ENCODE measurements at places on chromosomes 1 and 21. TPM values are rescaled to one million over a fixed set of nuclear protein-coding genes. Genes with fewer than 3 reads are reported as not detected.

SLC16A4 gene
- total RNA-seq: 0.46 TPM

BNIPL gene
- total RNA-seq: 0.91 TPM

RAD54L gene
- 17.3 TPM for total RNA-seq

DNASE2B gene
- 0.26 TPM for total RNA-seq

DNA sequence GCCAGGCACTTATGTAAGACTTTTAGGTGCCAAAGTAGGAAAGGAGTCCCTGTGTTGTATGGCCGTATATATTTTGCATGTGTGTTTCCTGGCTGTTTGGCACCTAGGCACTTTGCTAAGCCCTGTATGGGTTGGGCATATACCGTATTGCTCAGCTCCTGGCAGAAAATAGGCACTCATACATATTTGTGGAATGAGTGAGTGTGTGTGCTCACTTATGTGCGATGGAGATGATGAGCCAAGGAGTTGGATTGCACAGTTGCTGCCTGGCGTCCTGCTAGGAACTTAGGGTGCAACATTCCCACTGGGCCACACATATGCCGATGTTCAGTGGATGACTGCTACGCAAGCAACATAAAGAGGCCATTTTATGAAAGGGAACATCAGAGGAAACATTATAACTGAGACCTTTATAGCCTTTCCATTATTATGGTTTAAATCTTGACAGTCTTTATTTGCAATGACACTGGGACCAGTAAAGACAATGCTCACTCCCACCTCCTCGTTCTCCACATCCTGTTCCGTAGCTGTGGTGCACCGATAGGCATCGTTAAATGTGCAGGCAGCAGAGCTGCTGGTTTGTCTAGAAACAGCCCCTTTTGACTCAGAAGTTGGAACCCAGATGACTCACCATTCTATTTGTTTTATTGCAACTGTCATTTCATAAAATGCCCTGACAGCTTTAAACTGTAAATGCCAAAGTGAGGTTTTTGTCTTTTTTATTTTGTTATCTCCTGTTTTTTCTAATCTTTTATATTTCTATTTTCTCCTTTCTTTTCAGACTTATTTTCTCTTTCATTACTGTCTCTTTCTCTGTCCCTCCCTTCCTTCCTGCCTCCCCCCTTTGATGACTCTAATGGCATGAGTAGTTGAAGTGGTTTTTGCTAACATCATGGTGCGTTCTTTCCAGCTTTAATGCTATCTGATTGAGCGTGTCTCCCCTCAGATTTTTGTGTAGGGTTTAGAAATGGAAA lies 36.1 kb downstream of the PEX14 start:
- DNase-seq: no peak

- DNase-seq: no peak
Measured at GRCh38 chr21:35239811-35240219, 190.7 kb upstream of the RUNX1 start.

GRCh38 chr1:64421377-64421776 lies 48.6 kb upstream of the CACHD1 start:
- DNase-seq: no peak

GRCh38 chr1:186492531-186493291 lies 31.8 kb upstream of the PDC start:
- no peak for DNase-seq

GRCh38 chr21:15250384-15250783 lies 185.6 kb upstream of the NRIP1 start:
- DNase-seq: no peak

DNA sequence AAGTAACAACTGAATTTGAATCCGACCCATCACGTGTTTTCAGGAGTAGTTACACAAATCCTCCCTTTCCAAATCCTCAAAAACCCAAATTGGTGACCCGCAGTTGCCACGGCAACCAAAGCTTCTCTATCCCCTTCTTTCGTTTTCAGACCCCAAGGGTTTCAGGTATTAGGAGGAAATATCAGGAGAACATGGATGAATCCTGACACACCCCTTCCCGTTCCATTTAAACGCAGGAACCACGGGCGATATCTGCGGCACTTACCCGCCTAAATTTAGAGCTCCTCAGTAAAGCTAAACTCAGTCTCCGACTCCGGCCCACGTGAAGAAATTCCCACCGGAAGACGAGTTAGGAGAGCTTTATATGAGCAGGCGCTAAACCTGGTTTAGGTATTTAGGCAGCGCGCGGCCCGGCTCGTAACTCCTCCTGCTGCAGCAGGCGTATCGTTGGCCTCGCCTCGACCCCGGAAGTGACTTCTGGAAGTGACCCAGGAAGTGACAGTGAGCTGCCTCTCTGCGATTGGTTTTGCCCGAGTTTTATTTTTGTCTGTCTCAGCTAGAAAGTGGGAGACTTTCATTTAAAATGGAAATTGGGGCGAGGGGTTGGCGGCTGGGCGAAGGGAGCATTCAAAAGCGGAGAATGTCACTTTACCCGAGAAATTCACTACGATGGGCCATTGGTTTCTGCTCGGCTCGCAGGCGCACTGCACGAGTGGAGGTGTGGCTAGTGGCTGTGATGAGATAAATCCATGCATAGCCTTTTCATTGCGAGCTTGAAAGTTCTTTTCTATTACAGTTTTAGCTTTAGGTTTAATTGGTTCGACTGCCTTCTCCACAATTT lies at the start of gene TAF1A:
TSS of gene TAF1A (minus strand) at position 472 of the 841 bp plus-strand sequence.
- DNase-seq: peak; percentile 48

DNA sequence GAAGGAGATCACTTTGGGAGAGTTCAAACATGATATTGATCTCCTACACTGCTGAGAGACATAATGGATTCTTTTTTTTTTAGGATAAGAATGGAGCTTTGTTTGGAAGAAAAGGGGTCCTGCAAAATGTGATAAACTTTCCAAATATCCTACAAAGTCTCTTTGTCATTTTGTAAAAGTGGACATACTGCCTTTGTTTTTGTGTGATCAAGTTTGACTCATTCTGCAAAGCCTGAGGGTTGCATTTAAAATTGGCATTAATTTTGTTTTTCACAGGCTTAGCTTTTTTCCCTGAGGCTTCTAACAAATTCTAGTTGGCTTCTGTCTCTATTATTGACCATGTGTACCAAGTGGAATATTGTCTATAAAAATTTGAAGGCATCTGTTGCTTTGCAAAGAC lies 113.2 kb downstream of the AK5 start:
- no peak for DNase-seq

DNA sequence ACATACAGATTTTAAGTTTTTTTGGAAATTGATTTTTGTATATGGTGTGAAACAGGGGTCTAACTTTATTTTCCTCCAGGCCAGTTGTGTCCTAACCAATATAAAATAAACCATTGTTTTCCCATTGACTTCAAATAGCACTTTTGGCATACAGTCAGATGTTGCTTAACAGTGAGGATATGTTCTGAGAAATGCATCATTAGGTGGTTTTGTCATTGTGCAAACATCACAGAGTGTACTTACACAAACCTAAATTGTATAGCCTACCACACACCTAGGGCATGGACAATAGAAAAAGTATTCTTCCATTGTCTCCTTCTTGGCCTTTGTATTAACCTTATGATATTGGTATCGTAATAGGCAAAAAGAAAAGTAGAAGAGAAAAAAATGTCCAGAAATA lies 37.4 kb upstream of the DISP1 start:
- no peak for DNase-seq

GRCh38 chr1:50103615-50104081 lies 5.1 kb upstream of the ELAVL4 start:
- no peak for DNase-seq

DNA sequence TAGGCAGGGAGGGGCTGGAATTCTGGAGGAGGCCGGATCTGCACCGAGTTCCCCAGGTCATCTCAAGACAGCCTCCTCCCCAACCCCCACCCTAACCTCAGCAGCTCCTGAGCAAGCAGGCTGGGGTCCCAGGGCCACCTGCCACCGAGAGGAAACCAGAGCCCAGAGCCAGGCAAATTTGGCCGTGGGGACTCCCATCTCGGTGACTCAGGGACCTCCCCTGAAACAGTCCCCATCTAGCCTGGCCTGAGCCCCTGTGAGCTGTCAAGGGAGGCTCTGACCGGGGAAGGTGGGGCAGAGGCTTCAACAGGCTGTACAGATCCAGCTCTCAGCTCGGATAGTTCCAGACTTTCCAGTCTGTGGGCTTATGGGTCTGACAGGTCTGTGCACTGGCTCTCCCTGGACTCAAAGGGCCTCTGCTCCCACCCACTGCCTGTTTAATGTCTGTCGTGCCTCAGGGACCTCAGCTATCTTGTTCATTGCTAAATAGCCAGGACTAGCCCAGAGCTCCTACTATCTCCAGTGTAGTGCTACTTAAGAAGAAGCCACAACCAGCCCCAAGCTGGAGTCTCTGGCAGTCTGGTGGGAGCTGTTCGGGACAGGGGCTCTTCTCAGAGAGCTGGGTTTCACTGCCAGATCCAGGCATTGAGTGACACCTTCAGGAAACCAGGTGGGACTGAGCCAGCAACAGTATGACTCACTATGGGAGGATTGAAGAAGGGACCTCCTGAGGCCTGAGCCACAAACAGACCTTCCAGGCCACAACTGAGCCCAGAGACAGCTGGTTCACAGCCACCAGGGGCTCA lies 25.6 kb downstream of the MATN1 start:
- no peak for DNase-seq

DNA sequence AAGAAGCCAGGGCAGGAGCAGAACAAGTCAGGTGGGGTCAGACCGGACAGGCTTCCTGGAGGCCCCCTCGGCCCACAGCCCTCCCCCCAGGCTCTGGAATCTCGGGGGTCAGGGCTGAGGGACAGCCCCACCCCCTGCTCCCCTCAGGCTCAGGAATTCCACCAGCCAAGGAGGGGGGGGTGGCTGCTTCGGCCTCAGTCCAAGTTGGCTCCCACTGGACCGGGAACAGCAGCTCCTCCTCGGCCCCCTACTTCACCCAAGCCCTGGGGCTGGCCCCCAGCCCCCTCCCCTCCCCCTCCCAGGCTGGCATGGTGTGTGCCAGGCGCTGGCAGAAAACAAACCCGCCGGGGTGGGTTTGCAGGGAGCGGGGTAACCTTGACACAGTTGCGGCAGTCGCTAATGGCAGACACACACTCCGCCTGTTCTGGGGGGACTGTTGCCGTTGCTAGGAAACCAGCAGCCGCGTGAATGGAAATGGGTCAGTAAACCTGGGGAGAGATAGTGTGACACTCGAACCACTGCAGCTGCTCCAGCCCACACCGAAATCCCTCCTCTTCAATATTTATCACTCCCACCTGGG lies 32.4 kb downstream of the AHDC1 start:
- DNase-seq: peak; percentile 28

DNA sequence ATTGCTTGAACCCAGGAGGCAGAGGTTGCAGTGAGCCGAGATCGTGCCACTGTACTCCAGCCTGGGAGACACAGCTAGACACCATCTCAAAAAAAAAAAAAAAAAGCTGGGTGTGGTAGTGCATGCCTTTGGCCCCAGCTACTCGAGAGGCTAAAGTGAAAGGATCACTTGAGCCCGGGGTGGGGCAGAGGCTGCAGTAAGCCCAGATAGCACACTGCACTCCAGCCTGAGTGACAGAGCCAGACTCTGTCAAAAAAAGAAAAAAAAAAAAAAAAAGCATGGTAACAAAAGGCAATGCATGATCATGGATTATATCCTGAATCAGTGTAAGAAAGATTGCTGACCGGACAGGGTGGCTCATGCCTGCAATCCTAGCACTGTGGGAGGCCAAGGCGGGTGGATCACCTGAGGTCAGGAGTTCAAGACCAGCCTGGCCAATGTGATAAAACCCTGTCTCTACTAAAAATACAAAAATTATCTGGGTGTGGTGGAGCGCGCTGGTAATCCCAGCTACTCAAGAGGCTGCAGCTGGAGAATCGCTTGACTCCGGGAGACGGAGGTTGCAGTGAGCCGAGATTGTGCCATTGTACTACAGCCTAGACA lies 76.3 kb downstream of the RUSC1 start:
- DNase-seq: no peak

DNA sequence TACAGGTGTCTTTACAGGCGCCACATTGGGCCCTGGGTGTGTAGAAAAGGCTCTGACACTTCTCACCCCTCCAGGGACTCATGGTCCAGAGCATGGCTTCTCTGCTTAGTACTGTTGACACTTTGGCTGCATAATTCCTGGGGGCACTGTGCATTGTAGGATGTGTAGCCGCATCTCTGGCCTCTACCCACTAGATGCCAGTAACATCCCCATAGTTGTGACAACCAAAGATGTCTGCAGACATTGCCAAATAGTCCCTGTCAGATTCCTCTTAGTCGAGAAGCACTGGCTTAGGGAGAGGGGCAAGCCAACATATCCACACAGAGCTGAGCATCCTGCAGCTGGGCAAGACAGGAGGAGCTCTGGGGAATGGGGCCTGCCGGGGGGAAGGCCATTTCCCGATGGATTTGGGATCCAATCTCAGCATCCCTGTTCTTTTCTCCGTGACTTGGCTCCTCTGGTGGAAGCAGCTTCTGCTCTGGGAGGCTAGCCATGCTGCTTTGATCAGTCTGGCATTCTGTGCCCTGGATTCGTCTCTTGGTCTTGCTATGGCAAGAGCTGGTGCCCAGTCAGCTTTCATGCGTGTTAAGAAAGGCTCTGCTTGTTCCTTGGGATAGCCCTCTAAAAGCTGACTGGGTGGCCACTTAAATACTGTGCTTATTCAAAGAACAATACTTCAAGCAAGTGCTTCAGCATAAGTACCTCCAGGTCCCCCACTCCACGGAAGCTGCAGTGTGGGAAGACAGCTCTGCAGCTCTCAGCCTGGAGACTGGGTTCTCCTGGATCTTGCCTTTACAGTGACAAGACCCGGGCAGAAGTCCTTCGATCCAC lies 38.3 kb upstream of the SCMH1 start:
- no peak for DNase-seq
